Stimulated activated CD4-positive, alpha-beta T cell treated with anti-CD3 and anti-CD28 coated beads, Interleukin-12 subunit alpha, Interleukin-12 subunit beta, amount 100 ng/mL, for 48 hours (primary cell): ENCODE measurements at places on chromosomes 16 and 17.

- DNase-seq = no peak
Observed at GRCh38 chr16:27264151-27264550, 4.4 kb downstream of the NSMCE1 start.

DNA sequence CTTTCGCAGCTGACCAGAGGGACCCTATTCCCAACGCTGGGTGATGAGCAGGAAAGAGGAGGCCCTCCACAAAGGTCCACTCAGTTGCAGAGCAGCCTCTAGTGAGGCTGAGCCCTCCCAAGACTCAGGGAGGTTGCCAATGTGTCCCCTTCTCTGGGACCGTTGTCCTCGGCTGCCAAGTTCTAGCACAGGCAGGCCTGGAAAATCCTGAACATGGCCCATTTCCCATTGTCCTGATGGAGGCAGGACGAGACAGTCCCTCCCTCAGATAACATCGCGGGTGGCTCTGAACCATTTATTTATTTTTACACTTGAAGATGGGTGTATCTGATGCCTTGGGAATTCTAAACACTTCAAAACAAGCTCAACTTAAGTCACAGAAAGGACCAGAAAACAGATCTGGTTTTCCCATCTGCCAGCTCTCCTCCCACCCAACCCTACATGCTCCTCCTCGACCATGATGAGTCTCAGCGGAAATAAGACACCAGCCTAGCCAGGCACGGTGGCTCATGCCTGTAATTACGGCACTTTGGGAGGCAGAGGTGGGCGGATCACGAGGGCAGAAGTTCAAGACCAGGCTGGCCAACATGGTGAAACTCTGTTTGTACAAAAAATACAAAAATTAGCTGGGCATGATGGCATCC lies 12.8 kb downstream of the CDIP1 start:
- no peak for DNase-seq

DNA sequence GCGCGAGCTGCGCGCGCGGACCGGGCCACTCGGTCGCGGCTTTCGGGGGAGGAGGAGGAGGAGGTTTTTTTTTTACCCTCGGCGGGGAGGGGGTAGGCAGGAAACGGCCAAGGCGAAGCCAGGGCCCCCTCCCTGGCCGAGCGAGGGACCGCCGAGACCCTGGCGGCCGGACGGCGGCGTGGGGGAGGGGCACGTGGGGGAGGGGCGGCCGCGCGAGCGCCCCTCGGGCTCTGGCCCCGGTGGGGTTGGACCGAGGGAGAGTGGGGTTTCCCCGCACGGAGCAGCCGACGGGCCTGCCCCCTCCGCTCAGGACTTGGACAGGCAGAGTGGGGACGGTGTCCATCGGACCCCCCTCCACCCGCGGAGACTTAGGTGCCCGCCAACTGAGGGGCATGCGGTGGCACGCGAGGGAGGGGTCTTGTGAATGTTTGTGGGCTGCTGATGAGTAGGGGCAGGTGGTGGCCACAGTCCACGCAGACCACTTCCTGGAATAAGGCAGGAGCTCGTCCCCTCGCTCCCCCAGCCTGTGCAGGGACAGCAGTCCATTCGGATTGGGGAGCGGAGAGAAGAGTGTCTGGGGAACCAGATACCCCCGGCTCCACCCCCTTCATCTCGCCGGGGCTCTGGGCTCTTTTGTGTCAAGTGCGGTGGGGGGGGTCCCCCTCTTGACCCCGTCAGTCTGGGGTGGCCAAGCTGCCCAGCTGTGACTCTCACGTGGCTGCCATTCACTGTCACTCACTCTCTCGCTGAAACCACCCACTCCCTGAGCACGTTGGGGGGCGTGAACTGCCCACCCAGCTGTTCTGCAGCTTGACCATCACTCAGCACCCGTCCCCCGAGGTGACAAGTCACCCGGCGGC lies 3.0 kb upstream of the CHD3 start:
- DNase-seq = peak; percentile 40

GRCh38 chr17:67649891-67650290 lies 67.8 kb upstream of the NOL11 start:
- no peak for DNase-seq

- no peak for DNase-seq
Observed at GRCh38 chr17:51135956-51136355, 15.3 kb upstream of the SPAG9 start.

DNA sequence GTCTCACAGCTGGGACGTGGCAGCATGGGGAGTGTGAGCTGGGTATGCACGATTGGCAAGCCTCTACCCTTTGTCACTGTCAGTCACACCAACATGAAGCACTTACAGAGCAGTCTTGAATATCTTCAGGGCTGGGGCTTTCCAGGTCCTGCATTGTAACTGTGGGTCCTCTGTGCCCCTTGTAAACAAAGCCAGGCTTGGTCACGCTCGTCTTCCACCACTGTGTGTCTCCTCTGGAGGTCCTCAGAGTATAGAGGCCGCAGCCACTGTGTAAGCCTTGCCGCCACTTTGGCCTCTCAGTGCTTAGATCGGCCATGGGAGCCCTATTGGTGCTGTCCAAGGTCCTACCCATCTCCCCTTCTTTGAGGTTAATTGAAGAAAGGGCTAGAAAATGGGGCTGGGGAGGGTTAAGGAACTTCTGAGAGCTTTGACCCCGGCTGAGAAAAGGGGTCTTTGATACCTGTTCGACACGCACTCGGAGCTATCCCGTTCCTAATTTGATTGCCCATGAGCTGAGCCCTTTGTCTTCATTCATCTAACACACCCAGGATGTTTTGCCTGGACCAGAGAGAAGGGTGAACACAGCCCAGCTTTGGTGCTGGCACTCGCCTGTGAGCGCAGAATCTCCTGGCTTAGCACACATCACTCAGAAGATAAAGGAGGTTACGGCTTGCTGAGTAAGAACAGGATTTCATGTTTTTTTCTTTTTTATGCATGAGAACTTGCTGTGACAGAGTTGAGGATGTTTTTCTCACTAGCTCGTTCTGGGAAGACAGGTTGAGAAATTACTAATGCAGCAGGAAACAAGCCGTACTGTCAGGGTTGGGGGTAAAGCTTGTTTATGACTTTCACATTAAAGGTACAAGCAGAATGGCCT lies 267.9 kb downstream of the CPPED1 start:
- DNase-seq = peak; percentile 38

DNA sequence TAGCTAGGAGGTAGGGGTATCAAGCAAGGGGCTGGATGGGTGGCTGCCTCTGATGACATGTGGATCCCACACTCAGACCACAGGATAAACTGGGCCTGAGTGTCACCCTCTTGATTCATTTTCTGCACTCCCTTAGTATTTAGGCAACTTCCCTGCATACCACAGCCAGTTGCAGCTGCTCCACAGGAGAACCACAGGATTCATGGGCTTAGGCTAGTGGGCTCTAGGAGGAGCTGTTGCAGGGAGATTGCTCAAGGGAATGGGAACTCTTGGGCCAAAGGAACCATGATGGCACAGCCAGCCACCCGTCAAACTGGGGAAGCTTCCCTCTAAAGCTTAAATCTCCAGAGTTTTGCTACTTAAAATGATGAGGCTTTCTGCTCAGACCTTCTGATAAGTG lies 269.7 kb upstream of the ASIC2 start:
- no peak for DNase-seq

GRCh38 chr17:50531428-50532025 lies 1.0 kb upstream of the EPN3 start:
- no peak for DNase-seq

DNA sequence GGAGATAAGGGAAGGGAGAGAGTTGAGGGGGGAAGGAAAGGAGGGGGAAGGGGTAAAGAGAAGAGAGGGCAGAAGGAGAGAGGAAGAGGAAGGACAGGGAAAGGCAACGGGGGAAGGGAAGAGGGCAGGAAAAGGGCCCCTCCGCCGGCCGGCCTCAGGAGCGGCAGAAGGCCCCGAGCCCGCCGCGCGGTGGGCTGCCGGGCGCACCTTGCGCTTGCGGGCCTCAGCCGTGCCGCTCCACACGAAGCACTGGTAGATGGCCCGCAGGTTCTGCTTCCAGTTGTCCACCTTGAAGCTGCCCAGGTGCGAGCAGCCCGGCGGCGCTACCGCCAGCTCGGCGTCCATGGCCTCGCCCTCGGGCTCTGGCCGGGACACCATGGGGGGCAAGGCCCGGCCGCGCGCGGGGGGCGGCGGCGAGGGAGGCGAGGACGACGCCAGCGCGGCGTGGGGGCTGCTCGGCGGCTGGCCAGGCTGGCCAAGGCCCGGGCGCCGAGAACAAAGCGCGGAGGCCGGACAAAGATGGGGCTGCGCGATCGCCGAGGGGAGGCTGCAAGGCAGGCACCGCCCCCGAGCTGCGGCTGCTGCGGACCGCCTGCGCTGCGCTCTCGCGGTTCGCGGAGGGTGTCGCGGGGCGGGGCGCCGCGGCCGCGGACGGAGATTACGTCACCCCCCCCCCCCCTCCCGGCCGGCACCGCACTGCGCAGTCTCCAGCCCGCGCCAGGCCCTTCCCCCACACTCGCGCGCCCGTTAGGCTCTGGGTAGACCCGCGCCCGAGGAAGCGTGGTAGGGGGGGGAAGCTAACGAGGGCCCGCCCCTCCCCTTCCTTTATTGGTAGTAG lies at the start of gene USP22:
TSS of gene USP22 (minus strand) at position 554 of the 838 bp plus-strand sequence. CDS start at position 378, 176 bp downstream.
- DNase-seq = no peak

- no peak for DNase-seq
Observed at GRCh38 chr16:7021653-7022275, 310.9 kb upstream of the RBFOX1 start.

DNA sequence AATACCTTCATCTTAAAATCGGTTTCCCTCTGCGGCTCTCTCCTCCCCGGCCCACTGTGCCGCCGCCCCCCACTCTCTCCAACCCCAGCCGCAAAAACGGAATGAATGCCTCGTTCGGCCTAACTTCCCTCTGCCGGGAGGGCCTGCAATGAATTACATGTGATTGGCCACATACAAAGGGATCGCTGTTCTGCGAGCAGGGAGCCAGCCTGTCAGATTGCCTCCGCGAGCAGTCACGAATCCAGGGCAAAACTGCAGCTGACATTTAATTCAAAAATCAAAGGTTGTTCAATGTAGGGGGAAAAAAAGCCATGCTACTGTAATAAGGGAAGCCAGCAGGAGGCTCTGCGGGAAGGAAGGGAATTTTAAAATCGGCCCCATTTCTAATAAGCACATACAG lies 84.9 kb downstream of the TBC1D16 start:
- no peak for DNase-seq

DNA sequence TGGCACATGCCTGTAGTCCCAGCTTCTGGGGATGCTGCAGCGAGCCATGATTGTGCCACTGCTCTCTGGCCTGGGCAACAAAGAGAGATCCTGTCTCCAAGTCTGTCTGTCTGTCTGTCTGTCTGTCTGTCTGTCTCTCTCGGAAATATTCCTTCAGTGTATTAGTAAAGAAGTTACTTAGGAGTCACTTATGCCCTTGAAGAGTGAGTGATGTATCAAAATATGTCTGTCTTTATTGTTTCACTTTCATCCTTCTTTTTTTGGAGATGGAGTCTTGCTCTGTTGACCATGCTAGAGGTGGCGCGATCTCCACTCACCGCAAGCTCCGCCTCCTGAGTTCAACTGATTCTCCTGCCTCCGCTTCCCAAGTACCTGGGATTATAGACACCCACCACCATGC lies 410.5 kb downstream of the WWOX start:
- DNase-seq = no peak

GRCh38 chr17:42568341-42569111 lies 1.6 kb downstream of the MLX start:
- no peak for DNase-seq

DNA sequence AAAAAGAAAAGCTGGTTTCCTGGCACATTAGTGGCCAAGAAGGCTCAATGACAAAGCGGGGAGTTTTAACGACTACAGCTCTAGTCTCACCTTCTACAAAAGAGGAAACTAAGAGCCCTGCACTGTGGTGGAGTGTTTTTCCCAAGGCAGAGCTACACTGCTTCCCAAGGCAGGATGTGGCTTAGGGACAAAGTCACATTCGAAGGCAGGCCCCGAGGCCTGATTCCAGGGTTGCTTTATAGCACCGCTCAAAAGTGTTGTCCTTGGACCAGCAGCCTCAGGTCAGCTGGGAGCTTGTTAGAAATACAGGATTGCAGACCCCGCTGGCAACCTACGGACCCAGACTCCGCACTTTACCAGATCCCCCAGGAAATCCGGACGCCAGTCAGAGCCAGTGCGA lies 23.8 kb downstream of the TMEM92 start:
- no peak for DNase-seq

DNA sequence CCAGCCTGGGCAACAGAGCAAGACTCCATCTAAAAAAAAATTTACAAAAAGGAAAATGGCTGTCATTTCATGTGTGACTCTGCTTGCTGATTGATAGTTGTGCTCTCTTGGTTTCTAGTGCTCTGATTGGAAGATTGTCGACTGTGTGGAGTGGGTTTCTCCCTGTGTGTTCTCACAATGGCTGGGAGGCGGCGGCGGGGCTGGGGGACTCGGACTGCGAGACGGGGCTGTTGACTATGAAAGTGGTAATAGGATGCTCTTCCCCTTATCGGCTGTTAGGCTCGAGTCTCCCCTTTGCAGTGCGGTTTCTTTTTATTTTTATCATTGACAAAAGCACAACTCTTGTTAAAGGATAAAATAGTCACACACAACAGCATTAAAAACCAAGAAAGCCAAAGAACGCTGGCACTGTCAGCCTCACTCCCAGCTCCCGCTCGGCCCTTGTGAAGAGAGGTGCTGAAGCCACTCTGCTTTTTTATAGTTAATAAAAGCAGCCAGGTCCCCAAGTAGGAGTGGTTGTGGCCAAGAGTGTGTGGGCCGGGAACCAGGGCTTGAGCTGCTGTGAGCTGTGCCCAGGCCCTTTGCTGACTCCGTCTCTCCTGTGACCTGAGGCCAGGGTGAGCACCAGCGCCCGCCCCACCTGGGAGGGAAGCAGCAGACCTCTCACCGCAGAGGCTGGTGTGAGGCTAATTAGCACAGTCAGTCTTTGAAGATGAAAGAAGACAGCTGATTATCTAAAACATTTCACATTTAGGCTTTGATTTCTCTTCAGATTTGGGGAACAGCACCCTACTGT lies 36.5 kb downstream of the TBCD start:
- no peak for DNase-seq

GRCh38 chr16:89197033-89197632 lies 3.2 kb downstream of the SLC22A31 start:
- DNase-seq = no peak

DNA sequence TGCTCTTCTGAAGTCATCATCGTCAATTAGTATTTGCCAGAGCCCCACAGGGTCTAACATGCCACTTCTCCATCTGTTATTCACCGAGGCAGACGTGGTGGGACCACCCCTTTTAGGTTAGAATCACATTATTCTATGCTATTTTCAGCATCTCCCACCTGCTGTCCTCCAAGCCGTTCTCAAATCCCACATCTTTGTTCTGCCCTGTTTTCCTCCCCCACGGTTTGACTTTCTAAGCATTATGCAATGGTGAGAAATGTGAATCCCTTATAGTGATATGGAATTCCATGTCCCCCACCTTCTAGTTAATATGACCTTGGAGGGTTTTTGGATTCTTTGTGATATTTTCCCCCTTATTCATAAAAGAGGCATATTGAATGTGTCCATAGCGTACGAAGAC lies 634.1 kb upstream of the RBFOX1 start:
- no peak for DNase-seq
